CD4-positive, alpha-beta T cell treated with Interferon alpha-2 for 1 hour (primary cell): ENCODE measurements at places on chromosomes 6 and 20.

- no peak for DNase-seq
Observed at GRCh38 chr6:166087246-166087645, 80.4 kb downstream of the TBXT start.

DNA sequence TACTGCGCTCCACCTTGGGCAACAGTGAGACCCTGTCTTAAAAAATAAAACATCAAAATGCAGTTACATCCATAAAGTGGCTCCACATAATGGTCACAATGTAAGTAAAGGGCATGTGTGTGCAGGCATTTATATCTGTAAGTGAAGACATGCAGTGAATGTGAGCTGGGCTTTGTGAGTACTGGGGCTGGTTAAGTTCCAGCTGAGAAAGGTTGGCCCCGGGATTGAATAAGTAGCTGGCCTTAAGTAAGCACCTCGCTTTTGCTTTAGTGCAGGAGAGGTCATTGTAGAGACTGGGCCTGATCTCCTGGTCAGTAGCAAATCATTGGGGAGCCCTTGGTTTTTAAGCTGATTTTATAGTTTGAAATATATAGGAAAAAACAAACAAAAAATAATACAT lies 8.0 kb downstream of the QKI start:
- DNase-seq: no peak

DNA sequence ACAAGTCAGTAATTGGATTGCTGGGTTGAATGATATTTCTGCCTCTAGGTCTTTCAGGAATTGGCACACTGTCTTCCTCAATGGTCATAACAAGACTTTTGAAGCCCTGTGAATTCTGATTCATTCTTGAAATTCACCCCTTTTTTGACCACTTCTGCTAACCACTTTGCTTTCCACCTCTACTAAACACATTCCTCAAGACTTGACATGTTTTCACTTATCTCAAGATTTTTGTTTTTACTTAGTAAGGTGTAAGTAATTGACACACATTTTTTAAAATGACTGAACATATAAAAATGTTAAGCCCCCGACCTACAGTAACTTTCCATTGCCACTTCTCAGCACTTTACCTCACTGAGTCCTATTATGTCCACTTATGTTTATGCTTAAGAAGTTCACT lies 239.1 kb downstream of the GRM1 start:
- no peak for DNase-seq

GRCh38 chr6:39407446-39407993 lies 85.0 kb upstream of the KCNK16 start:
- DNase-seq: no peak

DNA sequence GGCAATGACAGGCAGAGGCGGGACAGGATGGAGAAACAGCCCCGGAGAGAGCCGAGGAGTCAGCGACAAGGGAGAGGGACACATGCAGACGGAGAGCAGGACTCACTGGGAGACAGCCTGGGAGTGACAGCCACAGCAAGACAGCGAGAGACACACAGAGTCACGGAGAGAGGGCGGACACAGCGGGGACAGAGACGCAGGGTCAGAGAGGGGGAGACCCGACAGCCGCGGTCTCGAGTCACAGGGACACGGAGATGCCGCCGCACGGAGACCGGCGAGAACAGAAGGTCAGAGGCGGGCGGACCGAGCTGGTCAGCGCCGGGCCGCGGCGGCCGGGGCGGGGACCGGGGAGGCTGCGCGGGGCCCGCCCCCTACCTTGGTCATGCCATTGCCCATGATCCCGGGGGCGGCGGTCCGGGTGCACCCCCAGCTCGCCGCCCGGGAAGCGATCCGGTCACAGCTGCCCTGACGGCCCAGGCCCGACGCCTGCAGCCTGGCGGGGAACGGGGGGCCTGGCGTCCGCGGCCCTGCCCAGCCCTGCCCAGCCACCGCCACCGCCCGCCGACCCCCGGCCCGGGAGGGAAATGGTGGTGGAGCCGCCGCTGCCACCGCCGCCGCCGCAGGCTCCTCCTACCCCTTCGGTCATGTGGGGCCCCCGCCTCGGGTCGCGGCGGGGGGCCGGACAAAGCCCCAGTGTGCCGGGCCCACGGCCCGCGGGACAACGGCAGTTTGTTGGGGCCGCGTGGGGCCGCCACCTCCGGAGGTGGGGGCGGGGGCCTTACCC lies at the start of the genes DUSP15 and TTLL9:
Gene DUSP15, minus strand, starts transcription at position 586 of the 784 bp plus-strand sequence. Its CDS starts 190 bp downstream, at position 396.
Gene TTLL9, plus strand, starts transcription at position 693 of the 784 bp plus-strand sequence. CDS start 493 bp downstream, outside the sequence.
- no peak for DNase-seq

DNA sequence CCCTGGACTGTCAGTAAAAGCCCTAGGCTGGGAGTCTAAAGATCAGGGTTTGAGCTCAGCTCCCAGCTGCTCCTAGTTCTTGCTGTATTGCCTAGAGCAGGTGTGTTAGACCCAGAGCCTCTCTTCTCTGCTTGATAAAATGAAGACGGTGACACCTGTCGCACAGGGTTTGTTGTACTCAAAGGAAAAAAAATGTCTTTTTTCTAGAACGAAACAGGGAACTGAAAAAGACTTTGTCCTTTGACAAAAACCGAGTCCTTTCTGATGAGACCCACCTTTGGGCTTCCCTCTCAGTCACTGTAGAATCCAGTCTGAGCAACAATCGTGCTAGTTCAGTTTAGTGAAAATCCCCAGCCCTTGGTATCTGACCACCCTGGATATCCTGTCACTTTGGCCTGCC lies 102.1 kb upstream of the LAMP5 start:
- DNase-seq: no peak

GRCh38 chr20:61123286-61123685 lies 128.8 kb upstream of the CDH4 start:
- no peak for DNase-seq

GRCh38 chr6:81304466-81304865 lies 448.0 kb downstream of the TENT5A start:
- DNase-seq: no peak

DNA sequence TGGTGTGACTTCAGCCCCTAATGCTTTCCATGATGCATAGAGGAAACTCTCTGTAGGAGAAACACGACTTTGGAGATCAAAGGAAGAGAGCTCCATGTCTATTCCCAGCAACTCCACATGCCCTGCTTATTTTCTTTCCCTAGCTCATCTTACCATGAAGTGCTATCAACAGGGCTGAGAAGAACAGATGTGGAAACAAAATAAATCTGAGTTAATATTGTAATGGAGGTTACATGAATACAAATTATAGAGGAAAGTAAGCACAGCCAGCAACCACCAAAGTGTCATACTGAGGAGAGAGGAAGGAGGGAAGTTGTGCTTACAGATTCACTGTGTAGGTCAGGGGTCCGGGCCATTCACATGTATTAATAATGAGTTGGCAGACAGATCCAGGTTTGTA lies 157.5 kb downstream of the RFPL4B start:
- no peak for DNase-seq

- DNase-seq: no peak
Observed at GRCh38 chr20:37776049-37776448, 82.2 kb downstream of the CTNNBL1 start.

DNA sequence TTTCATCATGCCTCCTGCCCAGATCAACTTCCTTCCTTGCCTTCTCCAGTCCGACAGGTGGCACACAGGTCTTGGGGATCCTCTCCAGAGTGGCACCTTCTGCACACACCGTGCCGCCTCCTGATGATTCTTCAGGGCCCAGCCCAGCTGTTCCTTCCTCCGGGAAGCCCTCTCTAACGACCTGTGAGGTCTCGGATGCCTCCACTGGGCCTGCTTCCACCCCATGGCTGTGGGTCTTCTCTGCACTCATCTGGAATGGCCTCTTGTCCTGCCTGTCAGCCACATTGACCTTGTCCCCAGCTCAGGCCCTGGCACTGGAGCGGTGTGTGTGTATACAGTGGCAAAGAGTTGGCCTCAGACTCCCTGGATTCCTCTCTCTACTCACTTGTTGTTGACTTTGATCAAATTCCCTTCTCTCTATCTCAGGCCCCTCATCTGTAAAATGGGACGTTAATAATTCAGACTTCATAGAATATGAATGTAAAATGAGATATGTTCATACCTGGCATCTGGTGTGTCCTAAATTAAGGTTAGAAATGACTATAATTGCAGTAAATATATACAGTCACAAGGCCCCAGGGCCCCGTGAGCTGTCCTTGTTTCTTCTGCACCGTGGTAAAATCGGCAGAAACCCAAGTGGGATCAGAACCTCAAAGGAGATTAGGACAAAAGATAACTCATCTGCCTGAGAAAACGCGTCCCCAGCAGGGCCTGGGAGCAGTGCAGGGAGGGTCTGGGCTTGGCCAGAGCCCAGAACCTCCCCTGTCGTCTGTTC lies 1.5 kb downstream of the FAM210B start:
- DNase-seq: no peak

GRCh38 chr6:43856005-43856765 lies 86.2 kb downstream of the VEGFA start:
- no peak for DNase-seq

DNA sequence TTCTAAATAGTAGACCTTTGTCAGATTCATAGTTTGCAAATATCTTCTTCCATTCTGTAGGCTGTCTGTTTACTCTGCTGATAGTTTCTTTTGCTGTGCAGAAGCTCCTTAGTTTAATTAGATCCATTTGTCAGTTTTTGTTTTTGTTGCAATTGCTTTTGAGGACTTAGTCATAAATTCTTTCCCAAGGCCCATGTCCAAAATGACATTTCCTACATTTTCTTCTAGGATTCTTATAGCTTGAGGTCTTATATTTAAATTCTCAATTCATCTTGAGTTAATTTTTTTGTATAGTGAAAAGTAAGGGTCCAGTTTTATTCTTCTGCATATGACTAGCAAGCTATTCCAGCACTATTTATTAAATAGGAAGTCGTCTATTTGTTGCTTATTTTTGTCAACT lies 287.0 kb downstream of the PACRG start:
- DNase-seq: no peak

DNA sequence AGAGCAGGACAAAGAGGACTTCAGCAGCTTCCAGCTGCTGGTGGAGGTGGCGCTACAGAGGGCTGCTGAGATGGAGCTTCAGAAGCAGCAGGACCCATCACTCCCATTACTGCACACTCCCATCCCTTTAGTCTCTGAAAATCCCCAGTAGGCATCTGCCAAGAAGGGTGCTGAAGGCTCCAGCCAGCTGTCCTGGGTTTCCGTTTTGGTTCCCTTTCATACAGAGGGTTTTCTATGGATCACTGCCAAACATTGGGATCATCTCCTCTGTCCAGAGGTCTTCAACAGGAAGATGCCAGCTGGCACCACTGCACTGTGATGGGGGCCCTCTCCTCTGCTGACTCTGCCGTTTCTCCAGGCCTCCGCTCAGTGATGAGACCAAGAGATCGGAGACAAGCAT lies 14.3 kb upstream of the RAB5IF start:
- no peak for DNase-seq

GRCh38 chr6:163813979-163814493 lies 399.5 kb downstream of the QKI start:
- no peak for DNase-seq

GRCh38 chr6:105400501-105400900 lies 2.4 kb downstream of the PREP start:
- no peak for DNase-seq

DNA sequence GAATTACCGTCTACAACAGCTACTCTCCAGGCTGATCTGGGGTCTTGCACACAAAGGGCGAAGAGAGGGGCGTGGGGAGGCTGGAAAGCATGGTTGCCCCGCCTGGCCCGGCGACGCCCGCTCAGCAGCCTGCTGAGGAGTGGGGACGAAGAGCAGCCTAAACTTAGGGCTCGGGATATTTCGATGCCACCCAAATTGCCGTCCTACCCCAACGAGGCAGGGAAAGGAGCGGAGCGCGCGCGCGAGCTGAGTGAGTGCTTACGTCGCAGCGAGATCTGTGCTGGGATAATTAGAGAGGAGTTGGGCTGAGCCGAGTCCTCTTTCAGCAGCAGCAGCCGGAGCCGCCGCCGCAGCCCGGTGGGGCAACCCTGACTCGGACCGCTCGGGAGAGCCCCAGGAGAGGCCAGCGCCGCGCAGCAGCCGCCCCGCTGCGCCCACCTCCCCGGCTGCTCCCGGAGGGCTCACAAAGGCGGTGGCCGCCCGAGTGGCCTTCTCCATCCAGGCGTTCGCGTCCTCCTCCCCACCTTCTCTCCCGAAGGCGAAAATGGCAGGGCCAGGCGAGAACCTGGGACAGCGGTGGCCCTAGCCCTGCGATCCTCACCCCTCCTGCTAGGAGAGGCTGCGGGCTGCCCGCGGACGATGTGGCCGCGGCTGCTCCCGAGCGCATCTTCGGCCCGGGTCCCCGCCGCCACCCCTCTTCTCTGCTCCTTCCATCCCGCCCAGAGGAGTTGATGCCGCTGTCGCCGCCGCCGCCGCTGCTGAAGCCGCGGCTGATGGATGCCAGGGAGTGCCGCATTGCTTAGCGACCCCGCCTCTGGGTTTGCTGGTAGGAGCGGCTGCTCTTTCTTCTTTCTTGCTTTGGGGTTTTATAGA lies at the start of gene CLVS2:
Gene CLVS2, plus strand, starts transcription at position 315 of the 873 bp plus-strand sequence. CDS start 1,543 bp downstream, outside the sequence.
- DNase-seq: no peak

GRCh38 chr20:615514-615913 lies 5.4 kb upstream of the TCF15 start:
- DNase-seq: no peak

- no peak for DNase-seq
Observed at GRCh38 chr6:126110512-126111270, 124.4 kb downstream of the TRMT11 start.

GRCh38 chr6:121506761-121507754 lies 71.6 kb downstream of the GJA1 start:
- no peak for DNase-seq

DNA sequence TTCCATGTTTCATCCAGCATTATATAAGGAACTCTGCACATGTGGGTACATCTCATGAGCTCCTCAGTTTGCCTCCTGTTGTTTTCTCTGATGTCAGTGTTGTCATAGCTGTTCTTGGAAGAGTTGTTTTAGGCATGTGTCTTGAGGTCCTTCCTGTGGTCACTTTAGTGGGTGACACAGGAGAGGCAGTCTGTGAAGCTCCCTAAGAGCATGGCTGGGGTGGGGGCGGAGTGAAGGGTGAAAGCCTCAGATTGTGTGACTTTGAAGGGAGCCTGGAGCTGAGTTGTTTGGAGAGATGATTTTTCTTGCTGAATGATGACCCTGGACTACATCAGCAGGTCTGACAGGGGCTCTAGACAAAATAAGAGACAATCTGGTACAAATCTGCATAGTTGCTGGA lies 37.7 kb downstream of the PPP1R14C start:
- no peak for DNase-seq

- no peak for DNase-seq
Observed at GRCh38 chr6:28589957-28590349, 64.3 kb downstream of the GPX5 start.

- no peak for DNase-seq
Observed at GRCh38 chr20:18090044-18090443, 32.3 kb upstream of the OVOL2 start.

DNA sequence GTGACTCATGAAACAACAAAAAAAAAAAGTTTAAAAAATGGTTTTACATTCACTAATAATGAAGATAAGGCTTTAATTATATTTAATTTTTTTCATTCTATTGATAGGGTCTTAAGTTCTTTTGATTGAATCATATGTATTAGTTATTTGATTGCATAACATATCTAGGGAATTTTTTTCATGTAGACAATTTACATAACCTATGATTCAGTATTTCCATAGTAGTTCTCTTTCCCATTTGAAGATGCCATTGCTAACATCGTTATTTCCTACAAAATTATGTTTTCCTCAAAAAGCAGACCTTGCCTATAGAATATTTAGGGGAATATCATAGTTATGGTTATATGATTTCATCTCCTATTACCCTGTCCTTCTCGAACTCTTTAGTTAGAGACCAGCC lies 463.4 kb downstream of the TFAP2B start:
- DNase-seq: no peak

- DNase-seq: no peak
Observed at GRCh38 chr6:4667591-4667990, 108.6 kb upstream of the CDYL start.
